ENCODE measurements at places on chromosomes 6 and 20.

- DNase-seq = no peak
These were observed 157.2 kb downstream of the ANKRD60 start for GRCh38 chr20:58071298-58071697.

DNA sequence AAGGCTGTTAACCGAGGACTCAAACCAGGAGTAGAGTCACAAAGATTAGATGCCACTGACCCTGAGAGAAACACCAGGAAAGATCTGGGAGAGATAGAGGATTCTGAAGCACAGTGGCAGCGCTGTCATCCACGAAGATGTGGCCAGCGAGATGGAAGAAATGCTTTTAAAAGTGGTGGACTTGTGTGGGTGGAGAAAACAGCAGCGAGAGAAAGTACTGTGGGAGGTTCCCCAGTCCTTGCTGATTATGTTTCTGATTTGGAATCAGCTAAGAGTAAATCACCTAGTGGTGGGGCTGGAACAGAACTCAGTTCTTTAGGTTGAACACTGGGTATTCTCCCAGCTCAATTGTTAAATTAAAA lies 435 bp upstream of the ZNF322 start:
- peak; percentile 54 for DNase-seq

DNA sequence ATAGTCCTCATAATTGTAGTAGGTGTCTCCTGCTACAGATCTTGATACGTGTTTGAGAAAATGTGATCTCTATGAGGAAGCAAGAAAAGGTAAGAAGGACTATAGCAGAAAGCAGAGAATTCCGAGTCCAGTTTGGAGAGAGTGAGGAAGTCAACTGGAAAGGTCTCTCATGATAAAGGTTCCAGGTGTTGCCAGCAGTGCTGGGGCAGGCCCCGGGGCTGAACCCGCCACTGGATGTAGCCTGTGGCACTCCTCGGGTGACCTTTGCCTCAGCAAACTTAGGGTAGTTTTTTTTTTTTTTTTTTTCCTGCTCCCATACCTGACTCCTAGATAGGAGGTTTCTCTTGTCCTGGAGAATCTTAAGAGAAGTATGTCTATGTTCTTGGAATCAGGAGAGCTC lies 62.8 kb downstream of the FAM120B start:
- no peak for DNase-seq

GRCh38 chr6:2467929-2468600 lies 222.7 kb upstream of the GMDS start:
- DNase-seq = no peak

DNA sequence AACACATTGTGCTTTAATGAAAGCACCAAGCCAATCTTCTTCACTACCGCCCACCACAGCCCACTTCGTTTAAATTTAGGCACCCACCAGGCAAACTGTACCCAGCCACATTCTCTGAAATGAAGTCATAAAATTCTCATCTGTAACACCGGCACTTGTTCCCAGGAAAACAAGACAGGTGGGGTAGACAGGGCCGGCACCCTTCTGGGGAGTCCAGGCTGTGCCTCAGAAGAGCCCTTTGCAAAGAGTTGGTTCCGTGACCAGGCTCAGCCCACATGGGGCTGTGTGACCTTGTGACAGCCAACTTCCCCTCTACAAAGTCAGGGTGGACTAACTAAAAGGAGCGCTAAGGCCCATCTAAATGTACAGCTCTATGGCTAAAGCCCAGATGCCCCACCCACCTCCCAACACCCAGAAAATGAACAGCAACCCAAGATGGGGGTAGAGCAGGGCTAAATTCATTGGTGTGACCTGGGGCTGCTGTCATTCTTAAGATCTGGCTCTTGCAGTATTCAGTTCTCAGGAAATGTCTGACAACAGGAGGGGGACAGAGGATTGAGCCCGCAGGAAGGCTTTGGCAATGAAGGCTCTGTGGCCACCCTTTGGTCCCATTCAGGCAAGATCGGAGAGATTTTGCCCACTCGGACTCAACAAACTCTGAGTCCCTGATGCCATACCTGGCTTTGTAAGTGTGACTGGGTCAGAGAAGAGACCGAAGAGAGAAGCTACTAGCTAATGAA lies 56.7 kb downstream of the TRERF1 start:
- DNase-seq = no peak

DNA sequence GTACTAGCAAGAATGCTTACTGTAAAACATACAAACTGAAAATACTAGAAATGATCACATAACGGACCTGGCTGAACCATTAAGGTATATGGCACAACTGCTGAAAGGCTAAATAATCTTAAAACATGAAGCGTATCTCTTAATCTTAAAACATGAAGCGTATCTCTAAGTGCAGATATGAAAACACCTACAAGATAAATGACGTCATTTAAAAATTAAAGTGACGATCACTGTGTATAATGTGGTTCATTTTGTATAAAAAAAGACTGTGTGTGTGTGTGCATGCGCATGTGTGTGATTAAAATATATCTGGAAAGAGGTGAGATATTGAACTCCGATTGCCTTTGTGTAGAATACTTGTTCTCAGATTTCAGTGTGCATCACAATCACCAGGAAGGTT lies 780.4 kb downstream of the KIF16B start:
- DNase-seq = no peak

GRCh38 chr6:92415656-92416055 lies 1003.7 kb downstream of the EPHA7 start:
- DNase-seq = no peak

DNA sequence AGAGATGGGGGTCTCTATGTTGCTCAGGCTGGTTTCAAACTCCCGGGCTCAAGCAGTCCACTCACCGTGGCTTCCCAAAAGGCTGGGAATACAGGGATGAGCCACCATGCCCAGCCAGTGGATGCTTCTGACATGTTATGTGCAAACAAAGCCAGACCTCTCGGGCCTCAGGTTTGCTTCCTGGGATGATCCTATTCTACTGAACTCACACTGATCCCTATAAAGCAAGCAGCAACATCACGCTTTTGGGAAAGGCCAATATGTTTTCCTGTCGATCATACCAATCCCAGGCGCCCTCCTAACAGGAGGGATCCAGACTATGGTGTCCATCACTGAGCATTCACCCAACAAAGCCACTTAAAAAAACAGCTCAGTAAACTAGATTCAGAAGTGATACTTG lies 60.2 kb downstream of the CSE1L start:
- DNase-seq = no peak

DNA sequence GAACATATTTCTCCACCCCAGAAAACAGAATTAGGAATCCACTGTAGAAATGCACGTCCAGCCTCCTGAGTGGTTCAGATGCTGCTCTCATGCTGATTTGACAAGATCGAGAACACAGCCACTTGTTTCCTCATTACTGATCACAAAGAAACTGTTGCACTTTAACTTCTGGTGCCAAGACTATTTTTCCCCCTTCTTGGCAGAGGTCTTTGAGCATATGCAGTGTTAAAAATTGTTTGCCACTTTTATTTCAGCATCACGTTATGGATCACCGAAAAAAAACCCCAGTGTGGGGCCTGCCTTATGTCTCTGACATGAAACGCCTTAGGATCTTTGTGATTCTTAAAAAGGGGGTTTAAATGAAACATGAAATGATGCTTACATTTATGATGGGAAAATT lies 1066.9 kb downstream of the KIF16B start:
- no peak for DNase-seq

DNA sequence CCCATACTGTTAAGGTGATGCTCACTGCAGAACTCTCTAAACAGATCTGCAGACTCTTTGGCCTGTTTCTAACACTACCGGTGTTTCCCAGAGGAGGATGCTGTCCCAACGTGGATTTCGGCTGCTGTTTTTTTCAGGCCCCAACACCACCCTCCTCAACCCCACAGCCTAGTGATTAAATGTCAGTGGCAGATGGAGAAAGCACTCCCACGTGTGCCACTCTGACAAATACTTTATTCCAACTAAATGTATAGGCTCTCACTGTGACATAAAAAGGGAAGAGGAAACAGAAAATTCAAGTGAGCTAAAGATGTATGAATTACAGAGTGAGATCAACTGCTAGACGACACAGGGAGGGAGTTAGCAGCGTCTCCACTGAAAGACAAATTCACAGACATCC lies 3.6 kb downstream of the TBC1D20 start:
- DNase-seq = no peak

GRCh38 chr6:161422710-161423680 lies 149.1 kb upstream of the AGPAT4 start:
- no peak for DNase-seq

DNA sequence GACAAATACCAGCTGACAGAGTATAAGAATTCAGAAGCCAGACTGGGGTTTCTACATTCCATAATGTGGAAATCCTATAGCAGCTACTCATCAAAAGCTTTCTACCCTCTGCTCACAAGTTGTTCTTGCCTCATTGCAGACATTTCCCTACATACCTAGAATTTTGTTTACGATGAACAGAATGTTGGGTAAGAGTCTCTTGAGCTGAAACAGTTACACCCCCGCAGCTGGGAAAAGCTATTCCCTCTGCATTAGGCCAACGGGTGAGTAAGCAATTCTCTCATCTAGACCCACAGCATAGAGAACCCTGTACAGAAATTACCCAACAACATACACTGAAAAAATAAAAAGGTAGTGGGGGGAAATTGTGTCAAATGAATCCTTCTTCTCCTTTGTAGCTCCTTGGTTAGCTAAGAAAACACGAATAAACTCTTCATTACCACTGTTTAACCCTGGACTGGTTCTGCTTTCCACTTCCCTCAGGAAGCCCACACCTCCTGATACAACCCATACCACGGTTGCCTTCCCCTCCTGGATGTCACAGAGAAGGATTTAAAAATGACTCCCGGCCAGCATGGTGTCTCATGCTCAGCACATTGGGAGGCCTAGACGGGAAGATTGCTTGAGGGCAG lies 215.0 kb upstream of the SHLD1 start:
- DNase-seq = peak; percentile 48

DNA sequence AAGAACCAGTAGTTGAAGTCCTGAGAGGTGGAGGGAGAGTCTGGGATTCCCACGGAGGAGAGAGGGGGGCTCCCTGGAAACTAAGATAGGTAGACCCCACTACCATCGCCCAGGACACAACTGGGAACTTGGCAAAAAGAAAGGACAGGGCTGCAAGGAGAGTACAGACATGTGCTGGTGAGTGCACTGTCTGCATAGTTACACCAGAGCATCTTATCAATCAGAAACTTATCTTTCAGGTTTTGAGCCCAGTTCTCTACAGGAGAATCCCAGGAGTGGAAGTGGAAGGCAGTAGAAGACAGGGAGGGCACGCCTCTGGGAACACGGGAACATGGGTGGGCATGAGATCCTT lies 12.2 kb downstream of the NFKBIL1 start:
- no peak for DNase-seq

GRCh38 chr6:73258721-73259120 lies 4.3 kb downstream of the KHDC1 start:
- DNase-seq = no peak

DNA sequence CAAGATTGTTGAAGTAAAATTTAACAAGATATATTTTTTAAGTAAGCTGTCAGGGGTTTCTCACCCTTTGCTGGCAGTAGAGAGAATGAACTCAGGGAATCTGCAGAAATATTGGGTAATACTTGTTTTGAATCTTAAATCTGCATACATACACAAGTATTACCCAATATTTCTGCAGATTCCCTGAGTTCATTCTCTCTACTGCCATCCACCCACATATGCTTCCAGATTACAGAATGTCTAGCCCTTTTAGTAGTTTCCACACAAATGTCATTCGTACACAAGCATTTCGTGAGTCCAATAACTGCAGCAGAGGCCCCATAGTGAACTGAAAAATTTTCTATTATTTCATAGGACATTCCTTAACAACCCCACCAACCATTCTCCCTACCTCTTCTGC lies 69.6 kb upstream of the TNFRSF21 start:
- DNase-seq = no peak

DNA sequence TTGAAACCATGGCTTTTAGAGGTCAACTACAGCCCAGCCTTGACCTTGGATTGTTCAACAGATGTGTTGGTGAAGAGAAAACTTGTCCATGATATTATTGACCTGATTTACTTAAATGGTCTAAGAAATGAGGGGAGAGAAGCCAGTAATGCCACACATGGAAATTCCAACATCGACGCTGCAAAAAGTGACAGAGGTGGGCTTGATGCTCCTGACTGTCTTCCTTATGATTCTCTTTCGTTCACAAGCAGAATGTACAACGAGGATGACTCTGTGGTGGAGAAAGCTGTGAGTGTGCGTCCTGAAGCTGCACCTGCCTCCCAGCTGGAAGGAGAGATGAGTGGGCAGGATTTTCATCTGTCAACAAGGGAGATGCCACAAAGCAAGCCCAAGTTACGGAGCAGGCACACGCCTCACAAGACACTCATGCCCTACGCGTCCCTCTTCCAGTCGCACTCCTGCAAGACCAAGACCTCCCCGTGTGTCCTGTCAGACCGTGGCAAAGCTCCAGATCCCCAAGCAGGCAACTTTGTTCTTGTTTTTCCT lies 16.2 kb downstream of the TTLL2 start:
- no peak for DNase-seq

DNA sequence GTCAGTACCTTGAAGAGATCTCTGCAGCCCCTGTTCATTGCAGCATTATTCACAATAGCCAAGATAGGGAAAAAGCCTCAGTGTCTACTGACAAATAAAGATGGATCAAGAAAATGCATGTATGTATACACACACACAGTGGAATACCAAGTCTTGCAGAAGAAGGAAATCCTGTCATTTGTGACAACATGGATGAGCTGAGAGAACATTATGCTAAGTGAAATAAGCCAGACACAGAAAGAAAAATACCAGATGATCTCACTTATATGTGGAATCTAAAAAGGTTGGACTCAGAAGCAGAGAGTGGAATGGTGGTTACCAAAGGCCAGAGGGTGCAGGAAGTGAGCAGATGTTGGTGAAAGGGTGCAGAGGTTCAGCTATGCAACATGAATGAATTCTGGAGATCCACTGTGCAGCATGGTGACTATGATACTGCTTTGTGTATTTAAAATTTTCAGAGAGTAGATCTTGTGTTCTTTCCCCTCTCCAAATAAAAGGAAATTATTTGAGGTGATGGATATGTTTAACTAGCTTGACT lies 11.0 kb upstream of the SLC22A1 start:
- no peak for DNase-seq

DNA sequence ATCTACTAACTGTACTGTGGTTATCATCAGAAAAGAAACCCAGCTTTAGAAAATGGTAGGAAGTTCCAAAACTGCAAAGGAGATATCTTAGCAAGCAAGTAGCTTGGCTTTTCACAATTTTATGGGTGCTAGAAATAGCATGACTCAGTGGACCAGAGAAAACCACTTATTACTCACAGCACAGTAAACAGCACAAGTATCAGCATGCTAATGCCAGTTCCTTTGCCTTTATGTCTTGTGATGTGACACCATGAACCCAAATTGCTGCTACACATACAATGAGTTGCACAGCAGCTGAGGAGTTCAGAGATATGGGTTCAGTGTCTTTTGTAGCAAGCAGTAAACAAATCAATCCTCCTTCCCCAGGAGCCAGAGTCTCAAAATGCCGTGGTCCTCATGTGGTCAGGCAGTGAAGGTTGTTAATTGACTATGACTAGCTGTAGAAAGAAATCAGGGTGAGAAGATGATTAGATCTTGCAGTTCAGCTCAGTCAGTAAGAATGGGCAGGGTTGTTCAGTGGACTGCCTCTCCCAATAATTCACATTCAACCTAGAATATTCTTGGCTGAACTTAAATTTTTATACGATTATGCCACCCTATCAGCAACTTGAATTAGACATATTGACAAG lies 73.3 kb downstream of the OPRM1 start:
- no peak for DNase-seq

Data from K562 (cell line).